ENCODE measurements at places on chromosomes 7 and 10. TPM values are rescaled to one million over a fixed set of nuclear protein-coding genes. Genes with fewer than 3 reads are reported as not detected.

Gene TMEM184A
- total RNA-seq = 9.2 TPM

Gene CPA4
- total RNA-seq = 3.1 TPM

- H3K27me3 ChIP-seq = no peaks in the 10 kb centered on the region
- peak overlapping the region; percentile 80 for H3K27ac ChIP-seq
- no peak overlapping the region for H3K4me3 ChIP-seq
- H3K4me1 ChIP-seq = peaks cover 6% of the 10 kb centered on the region
- no peak for DNase-seq
- H3K36me3 ChIP-seq = no peaks in the 10 kb centered on the region
Observed at GRCh38 chr7:81462672-81463071, 307.2 kb downstream of the HGF start.

Gene WNT16
- 0.39 TPM for total RNA-seq

GRCh38 chr10:132538031-132538789, 623 bp downstream of the INPP5A start:
- no peaks in the 10 kb centered on the region for H3K36me3 ChIP-seq
- H3K4me3 ChIP-seq = peak overlapping the region; percentile 70
- DNase-seq = no peak

DNA sequence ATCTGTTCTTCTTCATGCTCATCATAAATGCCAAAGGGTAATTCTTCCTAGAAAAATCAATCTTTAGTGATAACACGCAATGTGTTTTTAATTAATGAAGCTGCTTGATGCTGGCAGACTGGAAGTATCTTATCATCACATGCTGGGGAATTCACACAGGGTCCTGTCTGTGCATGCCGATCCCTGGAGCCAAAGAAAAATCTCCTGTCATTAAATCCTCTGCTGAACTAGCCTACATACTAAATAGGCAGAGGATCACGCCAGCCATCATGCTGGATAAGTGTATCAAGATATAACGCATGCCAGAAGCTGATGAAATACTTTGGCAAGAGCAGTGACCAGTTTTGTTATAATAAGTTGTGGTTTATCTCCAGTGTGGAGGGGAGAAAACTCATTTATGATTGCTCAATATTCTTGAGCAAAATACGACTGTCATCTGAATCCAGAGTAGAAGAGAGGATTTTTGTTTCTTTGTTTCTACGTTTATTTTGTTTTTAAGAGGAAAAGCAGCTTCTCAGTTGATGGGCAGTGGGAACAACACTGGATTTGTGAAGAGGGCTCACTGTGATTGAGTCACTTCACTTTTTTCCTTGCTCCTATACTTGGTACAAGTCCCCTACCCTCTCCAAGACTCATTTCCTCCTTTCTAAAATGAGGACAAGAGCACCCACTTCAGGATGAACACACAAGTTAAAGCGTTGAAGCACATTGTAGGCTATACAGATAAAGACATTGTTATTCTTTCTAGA, 649.1 kb downstream of the TNS3 start:
- H3K27ac ChIP-seq = peak overlapping the region; percentile 73
- H3K4me1 ChIP-seq = peaks cover 15% of the 10 kb centered on the region
- no peaks in the 10 kb centered on the region for H3K36me3 ChIP-seq
- no peaks in the 10 kb centered on the region for H3K27me3 ChIP-seq
- no peak overlapping the region for H3K4me3 ChIP-seq

Data from Panc1 (cell line).